ENCODE measurements at places on chromosomes 6 and 20. TPM values are rescaled to one million over a fixed set of nuclear protein-coding genes. Genes with fewer than 3 reads are reported as not detected.
A peak's percentile ranks its signal among the peaks of the same experiment; 100 is the strongest.

Gene VARS2
- total RNA-seq, result 24.6 TPM

Gene MUC21
- total RNA-seq, result 0.53 TPM

Gene PRKN
- total RNA-seq, result 0.79 TPM

Gene SYTL3
- 2.4 TPM for total RNA-seq

Gene OPRM1
- total RNA-seq, result not detected

Gene RBM12
- 40.0 TPM for total RNA-seq

DNA sequence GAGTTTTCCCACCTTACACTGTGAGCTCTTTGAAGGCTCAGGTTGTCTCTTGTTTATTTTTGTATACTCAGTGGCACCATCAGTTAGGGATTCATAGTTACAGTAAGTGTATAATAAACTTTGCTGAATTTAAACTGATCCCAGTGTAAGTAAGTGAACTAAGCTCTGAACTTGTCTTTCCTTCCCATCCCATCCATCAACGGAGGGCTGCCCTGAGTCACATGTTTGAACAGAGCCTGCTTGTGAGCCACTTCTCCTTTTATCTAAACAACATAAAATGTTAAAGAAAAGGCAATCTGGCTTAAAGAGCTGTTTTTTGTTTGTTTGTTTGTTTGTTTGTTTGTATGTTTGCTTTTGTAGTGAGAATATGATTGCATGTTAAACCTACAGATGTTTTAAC is 185.7 kb upstream of the MARCKS start:
- DNase-seq, result peak; percentile 18

DNA sequence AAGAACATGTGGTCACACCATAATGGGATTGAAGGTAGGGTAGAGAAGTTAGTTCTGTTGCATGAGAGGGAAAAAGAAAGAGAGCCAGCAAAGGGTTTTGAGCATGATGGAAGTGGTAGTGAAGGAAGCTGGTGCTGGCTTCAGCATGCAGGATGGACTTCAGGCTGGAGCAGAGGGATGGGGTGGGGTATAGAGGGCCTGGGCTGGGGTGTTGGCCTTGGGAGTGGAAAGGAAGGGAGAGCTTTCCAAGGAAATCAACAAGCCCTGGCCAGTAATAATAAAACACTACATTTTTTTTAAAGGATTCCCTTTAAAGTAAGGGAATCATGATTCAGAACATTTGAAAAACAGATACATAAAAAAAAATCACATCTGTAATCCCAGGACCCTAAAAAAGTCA is 61.2 kb downstream of the LAMA4 start:
- DNase-seq, result no peak

GRCh38 chr6:19317431-19317986 is 519.7 kb upstream of the ID4 start:
- no peak for DNase-seq

GRCh38 chr6:8400663-8401062 is 34.7 kb downstream of the SLC35B3 start:
- DNase-seq, result peak; percentile 66

DNA sequence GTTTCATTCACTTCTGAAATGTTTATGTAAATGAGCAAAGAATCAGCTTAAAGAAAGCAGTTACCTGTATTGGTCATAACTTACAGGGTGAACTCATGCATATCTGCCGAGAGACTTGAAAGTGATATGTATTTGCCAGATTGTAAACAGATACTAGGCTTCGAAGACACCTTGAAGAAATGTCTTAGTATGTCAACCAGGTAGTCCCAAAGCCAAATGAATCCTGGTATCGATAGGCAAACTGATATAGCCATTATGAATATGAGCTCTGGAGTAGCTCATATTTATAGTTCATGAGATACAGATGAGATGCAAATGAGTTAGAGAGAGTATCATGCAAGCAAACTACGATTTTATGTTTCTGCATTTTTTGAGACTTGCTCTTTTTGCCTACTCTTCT is 55.8 kb downstream of the RNF182 start:
- no peak for DNase-seq

DNA sequence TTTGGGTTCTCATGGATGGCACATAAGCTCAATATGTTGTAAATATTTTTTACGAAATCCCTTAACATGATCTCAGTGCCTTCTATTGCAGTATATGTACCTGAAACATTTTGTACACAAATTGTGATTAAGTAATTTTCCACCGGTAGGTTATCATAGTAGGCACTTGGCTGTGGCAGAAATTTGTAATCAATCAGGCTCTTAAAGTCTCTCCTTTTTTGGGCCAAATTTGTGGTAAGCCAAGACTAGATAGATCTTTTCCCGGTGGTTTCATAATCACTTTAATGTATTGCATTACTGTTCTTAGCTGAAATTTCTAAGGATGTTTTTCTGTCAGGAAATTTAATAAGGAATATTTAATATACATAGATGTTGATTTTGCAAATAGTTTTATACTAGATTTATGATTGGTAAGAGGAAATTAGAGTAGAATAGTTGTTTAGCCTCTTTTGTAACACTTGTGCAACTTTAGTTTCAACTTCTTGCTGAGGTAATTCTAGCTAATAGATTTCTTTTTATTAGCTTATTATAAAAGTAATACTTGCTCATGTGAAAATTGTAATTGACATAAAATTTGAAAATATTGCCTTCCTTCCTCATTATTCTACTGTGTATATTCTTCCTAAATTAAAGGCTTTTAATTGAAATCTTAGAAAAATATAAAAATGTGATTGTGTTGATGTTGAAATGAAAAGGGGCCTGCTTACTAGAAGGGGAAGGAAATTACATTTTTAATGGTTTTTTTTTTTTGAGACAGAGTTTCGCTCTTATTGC is 3.2 kb downstream of the PCMT1 start:
- no peak for DNase-seq
